Fibroblast of skin of right quadriceps (primary cell): ENCODE measurements at places on chromosomes 12 and 14.

GRCh38 chr14:103500148-103500990 lies 22.3 kb downstream of the CKB start:
- DNase-seq = peak; percentile 72

GRCh38 chr12:117527479-117527855 lies 166.0 kb upstream of the NOS1 start:
- DNase-seq = no peak

DNA sequence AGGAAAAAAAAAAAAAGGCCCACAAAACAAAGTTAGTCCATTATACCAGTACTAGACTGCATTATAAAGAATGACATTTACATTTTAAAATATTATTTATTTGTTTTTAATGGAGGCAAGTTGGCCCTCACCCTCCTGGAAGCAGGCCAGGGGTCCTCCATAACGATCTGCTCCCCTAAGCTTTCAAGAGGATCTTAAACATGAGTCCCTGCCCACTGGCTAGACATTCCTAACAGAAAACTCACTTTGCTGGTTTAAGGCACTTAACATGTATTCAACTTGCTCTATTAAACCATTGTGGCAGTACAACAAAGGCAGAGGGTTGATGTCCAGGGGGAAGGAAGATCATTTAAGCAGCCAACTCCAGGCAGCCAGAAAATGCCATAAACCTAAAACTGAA lies 111.4 kb downstream of the STXBP6 start:
- DNase-seq = no peak

DNA sequence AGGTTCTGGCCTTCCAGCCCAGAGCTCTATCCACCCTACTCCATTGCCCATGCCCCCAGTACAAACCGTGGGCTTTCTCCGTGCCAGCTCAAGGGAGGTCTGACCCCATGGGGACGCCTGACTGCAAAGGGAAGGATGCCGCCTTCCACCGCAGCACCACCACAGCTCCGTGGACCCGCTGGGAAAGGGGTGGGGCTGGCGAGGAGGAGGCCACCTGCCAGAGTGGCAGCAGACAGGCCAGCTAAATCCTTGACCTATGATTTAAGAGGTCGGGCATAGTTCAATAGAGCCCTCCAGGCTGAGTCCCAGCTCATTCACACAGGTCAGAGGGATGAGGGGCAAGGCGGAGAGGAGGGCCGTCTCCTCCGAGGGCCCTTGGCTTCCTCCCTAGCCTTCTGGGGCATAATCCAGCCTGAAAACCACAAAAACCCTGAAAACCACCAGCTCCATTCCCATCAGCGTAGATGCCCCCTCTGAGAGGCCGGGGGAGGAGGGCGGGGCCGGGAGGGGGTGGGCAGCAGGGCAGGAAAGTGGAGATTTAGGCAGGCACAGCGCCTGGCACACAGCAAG lies 14.9 kb upstream of the FIGNL2 start:
- DNase-seq = no peak

DNA sequence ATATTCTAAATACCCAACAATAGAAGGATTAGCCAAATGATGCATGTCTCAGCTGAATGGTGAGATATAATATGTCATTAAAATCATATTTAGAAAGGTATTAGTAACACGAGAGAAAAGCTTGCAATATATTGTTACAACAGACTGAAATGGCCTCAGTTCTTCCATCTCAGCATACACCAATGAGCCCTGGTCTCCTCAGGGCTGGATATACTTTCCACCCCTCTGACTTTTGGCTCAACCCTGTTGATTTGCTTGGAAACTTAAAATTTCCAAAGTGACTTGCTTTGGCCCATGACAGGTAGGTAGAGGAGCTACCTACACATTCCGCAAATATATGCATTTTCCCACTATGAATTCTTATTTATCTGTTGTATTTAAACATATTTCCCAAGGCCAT lies 908.1 kb upstream of the TMEM132C start:
- DNase-seq = no peak

- no peak for DNase-seq
These were observed 36.6 kb upstream of the GZMB start for GRCh38 chr14:24670594-24670993.

DNA sequence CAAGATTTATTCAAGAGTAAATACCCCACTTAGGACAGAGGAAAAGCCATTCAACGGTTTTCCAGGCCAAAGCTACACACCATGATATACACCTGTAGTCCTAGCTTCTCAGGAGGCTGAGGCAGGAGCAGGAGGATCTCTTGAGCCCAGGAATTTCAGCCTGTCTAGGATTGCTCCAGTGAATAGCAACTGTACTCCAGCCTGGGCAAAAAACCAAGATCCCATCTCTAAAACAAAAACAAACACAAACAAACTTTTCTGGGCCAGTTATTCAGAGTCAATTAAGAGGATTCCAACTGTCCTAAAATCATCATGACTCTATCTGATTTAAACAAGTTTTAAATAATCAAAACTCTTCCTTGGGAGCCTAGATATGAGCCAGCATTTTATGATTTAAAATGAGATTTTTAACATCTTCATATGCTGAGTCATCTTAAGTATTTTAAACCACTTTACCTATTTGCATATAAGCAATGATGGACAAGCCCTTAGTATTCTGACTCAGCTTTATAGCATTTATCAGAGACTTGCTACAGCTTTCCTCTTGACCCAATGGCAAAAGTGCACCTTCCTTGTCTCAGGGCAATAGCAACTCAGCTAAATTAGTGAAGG lies 77.1 kb downstream of the KCNMB4 start:
- DNase-seq = peak; percentile 38

DNA sequence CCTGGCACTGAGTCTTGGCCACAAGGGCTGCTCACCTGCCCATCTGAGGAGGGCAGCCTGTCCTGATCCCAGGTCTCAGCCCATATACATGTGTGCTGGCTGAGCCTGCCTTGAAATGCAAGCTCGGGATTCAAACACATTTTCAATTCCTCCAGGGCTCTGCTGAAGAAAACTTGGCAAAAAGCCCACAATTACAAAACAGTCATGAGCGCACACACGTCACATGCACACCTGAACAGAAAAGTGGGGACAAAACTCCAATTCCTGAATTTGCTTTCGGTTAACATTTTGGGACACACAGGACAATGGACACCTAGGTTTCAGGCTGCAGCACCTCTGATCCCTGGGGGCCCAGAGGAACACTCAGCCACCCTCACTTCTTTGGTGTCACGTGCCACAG lies 113.9 kb downstream of the RBM19 start:
- DNase-seq = no peak

DNA sequence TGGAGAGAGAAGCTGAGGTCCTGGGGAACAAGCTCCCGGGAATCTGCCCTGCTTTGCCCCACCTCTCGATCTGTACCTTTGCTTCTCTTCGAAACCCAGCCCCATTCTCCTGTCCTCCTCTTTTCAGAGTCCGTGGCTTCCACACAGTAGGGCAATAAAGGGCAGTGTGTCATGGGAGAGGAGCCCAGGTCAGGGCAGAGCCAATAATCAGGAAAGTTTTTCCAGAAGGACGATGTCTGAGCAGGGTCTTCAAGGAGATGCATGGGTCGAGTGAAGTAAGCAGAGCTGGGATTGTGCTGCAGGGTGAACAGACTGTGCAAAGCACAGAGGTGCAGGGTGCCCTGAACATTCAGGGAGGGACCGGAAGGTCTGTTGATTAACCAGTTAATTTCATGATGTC lies 22.1 kb upstream of the SERPINA4 start:
- no peak for DNase-seq

- no peak for DNase-seq
These were observed 4.8 kb downstream of the CEP170B start for GRCh38 chr14:104869669-104870367.

DNA sequence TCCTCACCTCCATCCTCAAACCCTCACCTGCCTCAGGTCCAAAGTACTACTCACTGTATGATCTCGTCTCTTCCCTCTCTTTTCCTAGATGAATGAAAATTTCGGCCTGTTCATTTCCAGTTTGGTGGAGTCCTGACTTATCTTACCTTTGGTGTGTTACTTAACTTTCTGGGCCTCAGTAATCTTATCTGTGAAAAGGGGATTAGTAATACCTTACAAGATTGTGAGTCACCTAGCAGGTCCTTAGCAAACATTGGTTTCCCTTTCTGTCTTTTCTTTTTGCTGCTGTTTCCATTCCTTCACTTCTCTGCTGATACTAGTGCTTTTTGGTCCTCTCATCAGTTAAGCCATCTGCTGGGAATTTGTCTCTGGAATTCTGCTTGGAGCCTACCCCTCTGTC lies 52.8 kb downstream of the AKAP6 start:
- DNase-seq = no peak

DNA sequence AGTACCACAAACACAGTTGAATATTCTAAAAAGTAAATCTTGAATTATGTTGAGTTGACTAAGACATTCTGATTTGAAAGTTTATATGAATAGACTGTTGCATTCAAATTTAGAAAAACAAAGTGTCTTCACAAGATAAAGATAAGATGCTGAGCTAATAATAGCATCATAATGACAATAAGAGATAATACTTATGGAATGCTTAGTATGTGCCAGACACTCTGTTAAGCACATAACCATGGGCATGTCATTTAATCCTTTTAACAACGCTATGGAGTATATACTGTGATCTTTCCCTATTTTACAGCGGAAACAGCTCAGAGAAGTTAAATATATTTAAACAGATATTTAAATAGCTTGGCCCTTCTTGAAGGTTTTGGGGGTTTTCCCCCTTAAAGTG lies 163.4 kb downstream of the SRGAP1 start:
- DNase-seq = peak; percentile 42

GRCh38 chr12:26520109-26520508 lies 312.9 kb downstream of the ITPR2 start:
- DNase-seq = no peak

DNA sequence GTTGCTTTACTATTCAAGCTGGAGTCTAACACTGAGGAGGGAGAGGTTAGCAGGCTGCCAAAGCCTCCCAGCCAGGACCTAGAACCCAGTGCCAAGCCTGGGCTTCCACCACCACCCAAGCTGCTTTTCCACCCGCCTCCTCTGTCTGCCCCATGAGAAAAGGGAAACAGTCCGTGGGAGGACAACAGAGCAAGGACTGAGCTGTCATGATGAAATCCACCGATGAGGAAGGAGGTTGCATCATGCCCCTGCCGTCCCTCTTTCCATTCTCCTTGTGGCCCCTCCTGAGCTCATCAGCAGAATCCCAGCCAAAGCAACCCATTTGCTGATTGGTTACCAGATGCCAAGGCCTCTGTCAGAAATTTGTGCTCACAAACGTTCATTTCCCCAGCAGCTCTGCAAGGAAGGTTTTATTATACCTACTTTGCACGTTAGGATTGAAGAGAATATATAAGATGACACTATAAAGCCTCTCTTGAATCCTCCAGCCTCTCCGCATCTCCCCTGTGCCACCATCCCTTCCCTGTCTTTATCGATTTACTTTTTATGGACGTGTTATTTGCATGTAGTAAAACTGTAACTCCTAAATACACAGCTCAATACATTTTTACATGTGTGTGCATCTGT lies 6.3 kb upstream of the SERPINA1 start:
- DNase-seq = peak; percentile 45

DNA sequence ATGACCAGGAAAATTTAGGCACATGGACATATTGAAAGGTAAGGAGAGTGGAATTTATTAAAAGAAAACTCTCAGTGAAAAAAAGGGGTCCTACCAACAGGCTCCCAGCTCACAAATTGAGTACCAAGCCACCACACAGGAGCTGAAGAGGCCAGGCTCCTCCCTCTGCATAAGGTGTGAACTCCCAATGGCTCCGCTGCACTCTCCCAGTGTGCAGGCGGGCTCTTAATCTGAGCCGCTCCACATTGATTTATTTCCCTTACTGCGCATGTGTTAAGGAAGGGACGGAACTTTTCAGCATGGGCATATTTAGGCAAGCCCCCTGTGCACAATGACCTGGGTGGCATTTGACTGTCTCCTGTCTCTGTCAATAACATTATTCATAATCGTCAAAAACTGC lies 68.6 kb upstream of the PLEKHG7 start:
- DNase-seq = no peak

DNA sequence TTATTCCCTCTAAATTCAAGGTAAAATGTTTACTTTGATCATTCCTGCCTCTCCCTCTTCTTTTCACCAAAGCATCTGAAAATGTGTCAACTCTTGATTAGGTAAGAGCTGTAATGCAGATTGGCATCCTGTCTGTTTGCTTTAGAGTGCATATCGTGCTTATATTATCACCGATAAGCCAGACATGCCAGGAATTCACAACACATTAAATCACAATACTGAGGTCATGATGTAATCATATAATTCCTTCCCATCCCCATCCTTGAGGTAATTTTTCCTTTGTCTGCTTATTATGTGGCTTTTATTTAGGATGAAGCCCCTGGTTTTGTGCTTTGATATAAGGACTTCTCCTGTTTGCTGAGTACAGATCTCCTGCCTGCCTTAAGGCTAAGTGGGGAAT lies 10.2 kb downstream of the DDX47 start:
- DNase-seq = peak; percentile 80

- DNase-seq = no peak
These were observed 1059.8 kb downstream of the TMEM121 start for GRCh38 chr14:106586098-106586704.

DNA sequence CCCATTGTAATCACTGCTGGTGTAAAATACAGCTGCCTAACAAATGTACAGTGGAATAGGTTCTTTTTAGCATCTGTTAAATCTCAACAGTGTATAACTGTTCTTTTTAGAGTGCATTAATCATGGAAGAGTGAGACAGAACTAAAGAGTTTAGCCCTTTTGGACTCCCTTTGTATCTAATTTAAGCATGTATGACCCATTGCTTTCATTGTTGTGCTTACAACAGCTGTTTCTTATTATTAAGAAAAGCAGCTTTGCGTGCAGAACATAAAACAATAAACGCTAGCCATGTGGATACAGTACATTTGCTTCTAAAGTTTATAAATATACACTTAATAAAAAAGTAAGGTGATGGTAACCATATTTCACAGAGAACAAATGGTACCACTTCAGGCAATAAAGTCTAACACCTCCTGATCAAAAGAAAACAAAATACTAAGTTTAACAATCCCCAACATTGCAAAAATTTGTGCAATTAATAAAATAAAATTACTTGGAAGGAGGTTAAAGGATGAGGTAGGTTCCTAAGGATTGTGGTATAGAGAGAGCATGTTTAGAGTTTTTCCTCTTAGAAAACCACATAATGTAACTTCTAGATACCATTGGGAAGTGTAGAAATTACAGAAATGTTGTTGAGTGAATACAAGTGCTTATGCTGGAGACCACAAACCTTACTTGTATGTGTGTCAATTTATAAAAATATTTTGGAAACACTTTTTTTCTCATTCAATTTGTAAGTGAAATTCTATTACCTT lies 448.7 kb downstream of the SLC6A15 start:
- peak; percentile 77 for DNase-seq

DNA sequence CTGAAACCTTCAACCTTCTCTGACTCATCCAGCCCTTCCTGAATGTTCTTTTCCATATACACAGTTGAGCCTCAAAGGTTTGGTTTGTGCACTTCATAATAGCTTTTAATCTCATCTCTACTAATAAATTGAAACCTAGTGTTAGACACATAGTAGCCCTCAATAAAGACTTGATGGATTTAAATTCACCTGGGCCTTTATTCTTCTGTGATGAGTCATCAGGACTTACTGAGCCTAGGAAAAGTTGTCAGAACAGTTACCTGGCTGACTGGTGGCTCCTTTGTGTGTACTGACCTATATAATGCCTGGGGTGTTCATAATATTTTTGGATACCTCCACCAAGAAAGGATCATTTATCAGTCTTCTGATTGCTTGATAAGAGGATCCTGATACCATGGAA lies 86.4 kb upstream of the NTF3 start:
- no peak for DNase-seq

- DNase-seq = peak; percentile 55
These were observed 15.0 kb upstream of the MEG3 start for GRCh38 chr14:100810861-100811461.

GRCh38 chr12:66692170-66692569 lies 13.3 kb upstream of the GRIP1 start:
- no peak for DNase-seq

- DNase-seq = no peak
These were observed 9.9 kb downstream of the GPHB5 start for GRCh38 chr14:63308723-63309317.
